ENCODE measurements at places on chromosomes 5 and 9.

DNA sequence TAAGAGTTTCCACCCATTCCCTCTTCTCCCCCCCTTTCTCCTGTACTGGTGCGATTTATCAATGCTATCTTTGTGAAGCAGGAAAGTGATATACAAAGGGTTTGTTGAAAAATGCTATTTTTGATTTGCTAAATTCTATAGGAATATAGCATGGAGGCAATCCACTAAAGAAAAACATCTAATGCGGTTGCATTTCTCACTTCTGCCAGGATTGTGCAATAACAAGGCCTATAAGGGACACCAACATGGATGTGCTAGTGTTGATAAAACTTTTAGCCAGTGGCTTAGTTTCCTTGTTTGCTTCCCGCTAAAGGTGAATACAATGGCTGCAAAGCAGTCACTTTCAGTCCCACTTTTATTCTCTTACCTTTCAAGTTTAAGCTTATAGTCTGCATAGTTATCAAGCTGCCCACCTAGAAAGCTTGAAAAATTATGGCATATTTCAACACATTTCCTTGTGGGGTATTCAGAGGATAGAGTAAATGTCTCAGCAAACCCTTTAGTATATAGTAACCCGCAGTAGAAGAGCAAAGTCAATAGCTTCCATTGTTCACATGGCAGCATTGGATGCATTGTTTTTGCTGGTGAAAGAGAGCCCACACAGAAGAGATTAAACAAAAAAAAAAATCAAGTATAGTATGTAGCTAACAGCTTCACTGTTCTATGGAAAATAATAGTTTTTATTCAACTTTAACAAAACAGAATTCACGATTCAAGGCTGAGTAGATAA, 674.6 kb upstream of the SEMA6A start:
- DNase-seq = no peak

DNA sequence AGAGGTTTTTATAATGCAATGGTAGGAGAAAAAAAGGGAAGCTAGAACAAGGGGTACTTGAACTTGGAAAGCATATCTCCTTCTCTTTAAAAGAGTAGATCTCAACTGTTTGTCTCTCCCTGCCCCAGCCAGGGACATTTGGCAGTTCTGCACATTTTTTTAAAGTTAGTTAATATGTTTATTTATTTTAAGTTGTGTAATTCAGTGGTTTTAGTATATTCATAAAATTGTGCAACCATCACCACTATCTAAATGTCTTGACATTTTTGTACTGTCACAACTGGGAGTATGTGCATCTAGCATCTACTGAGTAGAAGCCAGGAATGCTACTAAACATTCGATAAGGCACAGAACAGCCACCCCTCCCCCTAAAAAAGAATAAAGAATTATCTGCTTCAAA, 103.5 kb upstream of the DPYSL3 start:
- no peak for DNase-seq

DNA sequence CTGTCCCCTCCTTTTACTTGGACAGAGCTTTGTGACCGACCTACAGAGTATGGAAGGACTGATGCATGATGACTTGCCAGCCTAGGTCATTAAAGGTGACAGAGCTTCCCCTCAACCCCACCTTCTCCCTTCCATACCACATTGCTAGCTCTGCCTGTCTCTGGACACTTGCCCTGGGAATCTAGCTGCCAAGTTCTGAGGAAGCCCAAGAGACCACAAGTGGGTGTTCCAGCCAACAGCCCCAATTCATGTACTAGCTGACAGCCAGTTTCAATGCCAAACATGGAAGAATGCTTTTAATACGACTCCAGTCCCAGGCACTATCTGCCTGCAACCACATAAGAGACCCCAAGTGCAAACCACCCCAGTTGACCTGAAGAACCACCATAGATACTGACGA, 477.1 kb downstream of the SPOCK1 start:
- DNase-seq = no peak

- no peak for DNase-seq
Observed at GRCh38 chr5:52767766-52768480, 19.8 kb upstream of the ITGA1 start.

- no peak for DNase-seq
Observed at GRCh38 chr9:92756792-92757191, 7.8 kb downstream of the BICD2 start.

GRCh38 chr9:33809506-33809905, 7.5 kb upstream of the UBE2R2 start:
- no peak for DNase-seq

DNA sequence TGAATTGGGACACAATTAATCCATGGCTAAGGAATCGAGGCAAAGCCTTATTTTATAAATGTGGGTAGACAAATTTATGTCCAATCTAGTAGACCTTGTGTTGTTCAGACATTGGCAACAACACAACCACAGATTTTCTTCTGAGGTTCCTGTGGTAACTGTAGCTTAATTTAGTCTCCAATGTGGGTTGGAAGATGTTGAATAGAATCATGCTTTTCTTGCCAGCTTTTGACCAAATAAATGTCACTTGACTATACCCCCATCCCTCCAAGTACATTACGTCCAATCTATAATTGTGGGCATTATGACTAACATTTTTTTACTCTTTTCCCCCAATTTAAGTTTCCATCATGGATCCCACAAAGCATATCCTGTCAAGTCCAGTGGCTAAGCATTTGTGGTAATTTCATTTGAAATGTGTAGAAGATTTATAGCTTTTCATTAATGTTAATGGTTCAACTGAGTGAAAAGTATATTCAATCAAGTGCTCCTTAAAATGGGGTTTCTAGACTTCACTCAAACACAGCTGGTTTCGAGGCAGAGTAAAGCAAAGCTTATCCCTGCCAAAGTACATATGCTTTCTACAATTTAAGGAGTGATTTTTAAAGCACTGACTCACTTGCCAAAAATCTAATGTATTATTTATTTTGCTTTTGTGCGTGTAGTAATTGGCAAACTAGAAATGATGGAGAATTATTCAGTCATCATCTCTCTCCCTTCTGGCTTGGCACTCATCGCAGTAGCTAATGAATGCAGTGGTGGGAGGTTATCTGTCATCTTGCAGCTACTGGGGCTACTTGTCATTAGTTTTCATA, 141.8 kb downstream of the FAM174A start:
- no peak for DNase-seq

DNA sequence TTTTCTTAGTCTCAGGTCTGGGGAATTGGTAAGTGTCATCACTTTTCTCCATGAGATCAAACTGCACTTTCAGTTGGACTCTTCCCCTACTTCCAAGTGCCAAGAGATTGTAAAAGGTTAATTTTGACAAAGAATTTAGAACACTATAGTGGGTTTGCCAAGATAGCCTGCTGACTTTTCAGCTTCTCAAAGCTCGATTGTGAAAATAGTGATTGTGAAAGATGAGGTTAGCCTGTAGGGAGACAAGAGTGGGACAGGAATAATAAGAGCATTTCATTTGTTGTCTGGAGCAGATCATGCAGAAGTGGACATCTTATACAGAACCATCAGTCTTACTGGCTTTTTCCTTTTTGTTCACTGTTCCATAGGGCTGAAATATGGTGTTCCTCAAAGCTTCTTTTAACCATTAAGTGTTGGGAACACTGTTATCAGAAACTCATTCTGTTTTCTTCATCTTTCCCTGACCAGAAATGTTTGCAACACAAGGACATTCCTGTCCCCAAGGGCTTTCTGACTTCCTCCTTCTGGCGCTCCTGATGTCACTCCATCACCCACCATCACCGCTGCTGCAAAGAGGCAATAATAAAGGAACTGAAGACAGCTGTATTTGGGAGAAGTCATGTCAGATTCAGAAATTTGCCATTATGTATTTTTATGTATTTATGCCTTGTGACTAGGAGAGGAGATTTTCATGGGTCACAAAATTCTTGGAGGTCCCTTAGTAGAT, 11.6 kb upstream of the SPTAN1 start:
- DNase-seq = no peak
